GM06990 (cell line): ENCODE measurements at places on chromosomes 2 and 18.

DNA sequence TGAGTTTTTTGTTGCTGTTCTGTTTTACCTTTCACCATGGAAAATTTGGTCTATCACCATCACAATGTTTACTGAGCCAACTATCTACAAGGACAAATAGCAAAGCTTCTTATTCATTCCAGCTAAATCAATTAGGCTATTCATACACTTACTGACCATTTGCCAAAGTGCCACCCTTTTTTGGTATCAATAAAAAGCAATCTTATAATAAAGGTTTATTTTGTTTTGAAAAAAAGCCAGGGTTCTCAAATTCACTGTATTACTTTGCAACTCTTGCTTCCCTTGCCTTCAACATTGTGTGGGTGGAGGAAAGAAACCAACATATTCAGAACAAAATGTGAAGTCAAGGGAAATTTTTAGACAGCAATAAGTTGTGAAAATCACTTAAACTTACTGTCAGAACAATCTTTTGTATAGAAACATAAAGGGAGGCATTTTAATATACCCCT lies 15.3 kb downstream of the PELI1 start:
- DNase-seq, result peak; percentile 34

- DNase-seq, result no peak
Measured at GRCh38 chr18:14971461-14972185, 223.7 kb downstream of the ANKRD30B start.

GRCh38 chr18:68164909-68165308 lies 550.0 kb downstream of the TMX3 start:
- no peak for DNase-seq

DNA sequence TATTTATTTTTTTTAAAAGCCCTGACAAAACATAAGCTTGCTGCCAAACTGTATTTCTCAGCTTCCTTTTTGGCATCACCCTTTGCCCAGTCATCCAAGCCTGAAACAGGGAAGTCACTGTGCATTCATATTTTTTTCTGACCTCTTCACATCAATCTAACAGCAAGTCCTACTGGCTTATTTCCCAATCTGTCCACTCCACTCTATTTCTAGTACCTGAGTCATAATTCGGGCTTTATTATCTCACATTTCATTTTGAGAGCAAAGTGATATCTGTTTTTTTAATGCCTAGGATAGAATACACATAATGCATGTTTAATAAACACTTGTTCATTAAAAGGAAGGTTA lies 5.1 kb downstream of the HNMT start:
- DNase-seq, result no peak

- DNase-seq, result no peak
Measured at GRCh38 chr2:165762723-165763122, 31.3 kb downstream of the GALNT3 start.

DNA sequence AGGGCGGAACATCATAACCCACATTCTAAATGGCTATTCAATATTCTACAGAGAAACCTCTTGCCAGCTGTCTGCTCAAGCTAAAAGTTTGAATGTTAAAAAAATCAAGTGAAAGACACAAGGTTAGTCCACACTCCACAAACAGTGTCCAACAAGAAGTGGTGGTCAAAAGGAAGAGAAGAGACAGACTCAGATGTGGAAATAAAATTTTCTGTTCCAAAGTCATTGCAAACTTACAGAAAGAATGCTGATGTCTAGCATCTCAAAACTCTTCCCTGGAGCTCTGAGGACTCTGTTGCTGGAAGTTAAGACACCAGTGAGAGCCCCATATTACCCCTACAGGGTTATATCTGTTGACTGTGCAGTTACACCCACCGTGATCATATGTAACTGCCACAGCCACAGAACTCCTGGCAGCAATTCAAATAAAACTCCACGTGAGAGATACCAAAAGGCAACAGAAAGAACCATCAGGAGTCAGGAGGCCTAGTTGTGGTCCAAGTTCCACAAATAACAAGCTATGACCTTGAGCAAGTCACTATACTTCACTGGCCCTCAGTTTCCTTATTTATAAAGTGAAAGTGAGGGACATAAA lies 60.9 kb downstream of the AAK1 start:
- DNase-seq, result no peak

GRCh38 chr18:38539371-38539770 lies 973.8 kb upstream of the CELF4 start:
- DNase-seq, result no peak

- DNase-seq, result no peak
Measured at GRCh38 chr2:235773188-235773928, 279.5 kb downstream of the AGAP1 start.

DNA sequence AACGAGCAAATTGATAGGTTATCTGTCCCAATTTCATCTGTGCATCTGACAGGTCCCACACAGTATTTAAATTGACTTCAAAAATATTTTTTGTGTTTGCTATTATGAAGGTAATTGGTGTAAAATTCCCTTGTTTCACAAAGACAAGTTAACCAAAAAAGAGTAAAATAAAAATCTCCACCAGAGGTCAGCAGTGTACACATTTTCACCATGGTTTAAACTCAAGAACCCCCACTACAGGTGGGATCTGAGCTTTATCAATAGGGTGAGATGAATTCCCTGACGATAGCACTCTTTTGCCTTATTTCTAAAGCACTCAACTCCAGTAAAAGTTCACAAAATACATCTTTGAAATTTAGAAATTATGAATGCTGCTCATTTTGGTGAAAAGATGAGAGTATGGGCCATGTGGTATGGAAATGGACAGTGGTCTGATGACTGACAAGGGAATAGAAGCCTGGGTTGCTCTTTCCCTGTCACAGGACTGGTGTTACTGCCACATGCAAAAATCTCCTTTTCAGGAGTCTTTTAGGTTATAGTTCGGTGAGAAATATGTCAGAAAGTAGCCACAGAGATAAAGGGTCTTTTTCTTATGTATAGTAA lies 68.0 kb downstream of the SERPINB8 start:
- no peak for DNase-seq

DNA sequence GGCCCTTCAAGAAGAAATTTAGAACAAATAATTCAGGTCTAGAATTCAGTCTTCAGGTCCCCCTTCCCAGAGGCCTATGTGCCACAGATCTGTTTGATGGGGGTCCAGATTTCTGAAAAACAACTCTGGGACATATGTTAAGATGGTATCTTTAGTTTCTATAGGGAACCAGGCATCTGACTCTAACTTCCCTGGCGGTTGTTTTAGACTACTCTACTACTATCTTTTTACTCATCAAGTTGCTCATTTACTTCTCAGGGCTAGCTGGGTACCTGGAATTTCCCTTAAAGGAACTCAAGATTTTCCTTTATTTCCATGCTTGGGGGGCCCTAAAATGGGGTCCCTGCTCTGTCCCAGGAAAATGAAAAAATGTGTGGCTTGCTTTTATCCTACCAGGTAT lies 114.7 kb upstream of the RAB6C start:
- no peak for DNase-seq

GRCh38 chr2:205370726-205371125 lies 311.6 kb upstream of the NRP2 start:
- no peak for DNase-seq

- DNase-seq, result no peak
Measured at GRCh38 chr2:236866542-236867340, 218.9 kb upstream of the COPS8 start.
